C1 segment of cervical spinal cord (tissue), 14 donors: ENCODE measurements at places on chromosomes 1 and 21.

GRCh38 chr21:41241341-41241740 is 73.4 kb downstream of the BACE2 start:
- no peak for DNase-seq

- DNase-seq: no peak
Observed at GRCh38 chr1:44531785-44532566, 126.9 kb downstream of the RNF220 start.

DNA sequence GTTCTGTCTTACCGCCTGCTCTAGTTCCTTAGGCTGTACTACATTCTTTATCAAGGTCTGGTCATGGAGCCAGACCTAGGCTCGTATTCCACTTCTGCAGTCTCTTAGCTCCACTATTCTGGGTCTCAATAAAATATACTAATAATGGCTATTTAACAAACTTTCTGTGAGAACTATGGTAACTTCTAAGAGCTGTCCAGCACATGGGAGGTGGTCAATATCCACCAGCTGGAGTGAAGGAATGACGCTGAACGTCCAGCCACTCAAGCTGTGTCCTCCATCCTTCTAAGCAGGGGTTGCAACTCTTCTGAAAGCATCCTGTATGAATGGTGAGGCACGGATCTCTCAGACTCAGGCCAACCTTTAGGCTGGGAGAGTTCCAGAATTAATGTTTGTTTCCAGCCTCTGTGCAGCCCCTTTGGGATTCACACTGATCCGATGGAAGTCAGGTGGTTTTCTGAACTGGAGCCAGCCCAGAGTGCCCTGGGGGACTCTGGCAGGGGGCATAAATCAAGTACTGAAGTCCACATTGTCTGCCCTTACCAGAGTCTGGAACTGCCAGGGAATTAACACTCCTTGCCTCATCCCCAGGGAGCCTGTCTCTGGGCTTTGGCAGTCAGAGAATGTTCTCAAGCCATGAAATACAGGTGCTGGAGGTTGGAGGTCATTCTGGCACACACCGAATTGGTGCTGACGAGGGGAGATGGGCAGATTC is 57.4 kb downstream of the BRINP2 start:
- DNase-seq: no peak

GRCh38 chr1:54229281-54229891 is 29.4 kb downstream of the MRPL37 start:
- no peak for DNase-seq

- DNase-seq: no peak
Observed at GRCh38 chr1:41621791-41622190, 137.3 kb upstream of the EDN2 start.

DNA sequence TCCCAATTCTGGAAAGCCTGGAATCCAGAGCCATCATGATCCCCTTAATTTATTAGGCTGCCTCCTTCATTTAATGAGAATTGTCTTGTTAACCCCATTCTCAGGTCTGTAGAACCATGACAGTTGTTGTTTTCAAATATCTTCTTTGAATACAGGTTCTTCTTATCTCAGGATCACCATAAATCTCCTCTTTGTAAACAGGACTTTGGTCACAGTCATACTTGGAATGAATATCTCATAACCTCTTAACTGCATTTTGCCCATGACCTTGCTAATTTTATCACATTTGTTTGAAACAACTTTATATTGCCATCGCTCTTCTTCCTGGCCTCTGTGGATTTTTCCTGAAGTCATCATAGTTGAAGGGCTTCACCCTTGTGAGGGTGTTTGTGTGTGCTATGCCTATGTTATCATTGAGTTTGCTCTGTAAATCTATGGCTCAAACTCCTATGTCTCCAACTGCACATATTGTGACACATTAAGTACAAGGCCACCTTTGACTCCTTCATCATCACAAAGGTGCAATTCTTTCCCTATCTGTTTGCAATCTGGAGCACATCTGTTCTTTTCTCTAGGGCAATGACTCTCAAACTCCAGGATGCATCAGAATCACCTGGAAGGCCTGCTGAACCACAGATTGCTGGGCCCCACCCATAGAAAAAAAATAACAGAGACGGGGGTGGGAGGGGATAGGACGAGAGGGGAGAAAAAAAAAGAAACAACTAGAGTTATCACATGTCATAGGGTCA is 54.2 kb downstream of the FCRL5 start:
- DNase-seq: no peak

DNA sequence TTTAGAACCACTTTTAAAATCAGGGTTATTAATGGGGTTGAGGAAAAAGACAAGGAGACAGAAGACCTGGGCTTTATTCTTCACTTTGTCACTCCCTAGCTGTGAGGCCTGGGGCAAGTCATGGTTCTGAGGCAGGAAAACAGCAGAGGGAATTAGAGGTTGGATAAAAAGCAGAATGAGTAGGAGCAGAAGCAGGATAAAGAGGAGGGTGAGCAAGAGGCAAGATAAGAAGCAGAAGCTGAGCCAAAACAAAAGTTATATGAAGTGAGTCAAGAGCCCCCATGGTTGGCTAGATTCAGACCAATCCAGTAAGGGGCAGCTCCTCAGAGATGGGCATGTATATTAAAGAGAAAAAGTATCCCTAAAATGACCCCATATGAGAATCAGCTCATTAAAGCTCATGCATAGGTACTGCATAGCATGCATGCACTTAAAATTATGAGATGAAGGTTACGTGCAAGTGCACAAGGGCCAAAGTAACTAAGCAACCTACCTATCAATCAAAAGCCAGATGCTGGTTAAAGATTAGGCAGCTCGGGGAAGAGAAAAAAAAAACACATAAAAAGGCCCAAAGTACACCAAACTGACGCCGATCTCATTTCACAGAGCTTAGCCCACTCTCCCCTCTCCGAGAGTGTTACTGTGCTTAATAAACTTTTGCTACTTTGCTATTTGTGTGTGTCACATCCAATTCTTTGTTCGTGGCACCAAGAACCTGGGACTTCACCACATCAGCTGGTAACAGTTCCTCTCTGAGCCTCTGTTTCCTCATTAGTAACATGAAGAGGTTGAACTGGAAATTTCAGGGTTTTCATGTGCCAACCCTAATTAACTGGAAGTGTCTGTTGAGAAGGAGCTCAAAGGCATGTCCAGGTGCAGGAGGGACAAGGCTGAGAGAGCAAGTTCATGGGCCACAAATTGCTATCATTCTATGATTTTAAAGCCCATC is 2.2 kb downstream of the AVPR1B start:
- DNase-seq: no peak

DNA sequence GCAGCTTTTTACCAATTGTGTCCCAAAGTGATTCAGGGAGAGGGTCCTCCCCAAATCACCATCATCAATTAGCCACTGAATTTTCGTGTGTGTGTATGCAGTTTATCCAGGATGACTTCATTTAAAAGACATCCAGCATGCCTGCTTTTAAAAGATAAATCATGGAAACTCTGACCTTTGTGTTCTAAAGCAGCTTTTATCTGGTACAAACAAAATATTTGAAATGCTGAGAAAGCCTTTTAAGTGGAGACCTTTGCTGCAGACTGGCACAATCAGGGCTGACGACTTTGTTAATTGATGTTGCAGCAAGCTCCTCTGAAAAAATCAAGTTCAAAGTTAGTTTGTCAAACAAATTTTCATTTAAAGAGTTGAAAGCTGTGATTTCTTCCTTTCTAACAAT is 104.7 kb downstream of the PCP4 start:
- no peak for DNase-seq

GRCh38 chr1:173020138-173020750 is 30.5 kb downstream of the TNFSF18 start:
- DNase-seq: no peak

- no peak for DNase-seq
Observed at GRCh38 chr1:61174060-61174795, 91.9 kb downstream of the NFIA start.

DNA sequence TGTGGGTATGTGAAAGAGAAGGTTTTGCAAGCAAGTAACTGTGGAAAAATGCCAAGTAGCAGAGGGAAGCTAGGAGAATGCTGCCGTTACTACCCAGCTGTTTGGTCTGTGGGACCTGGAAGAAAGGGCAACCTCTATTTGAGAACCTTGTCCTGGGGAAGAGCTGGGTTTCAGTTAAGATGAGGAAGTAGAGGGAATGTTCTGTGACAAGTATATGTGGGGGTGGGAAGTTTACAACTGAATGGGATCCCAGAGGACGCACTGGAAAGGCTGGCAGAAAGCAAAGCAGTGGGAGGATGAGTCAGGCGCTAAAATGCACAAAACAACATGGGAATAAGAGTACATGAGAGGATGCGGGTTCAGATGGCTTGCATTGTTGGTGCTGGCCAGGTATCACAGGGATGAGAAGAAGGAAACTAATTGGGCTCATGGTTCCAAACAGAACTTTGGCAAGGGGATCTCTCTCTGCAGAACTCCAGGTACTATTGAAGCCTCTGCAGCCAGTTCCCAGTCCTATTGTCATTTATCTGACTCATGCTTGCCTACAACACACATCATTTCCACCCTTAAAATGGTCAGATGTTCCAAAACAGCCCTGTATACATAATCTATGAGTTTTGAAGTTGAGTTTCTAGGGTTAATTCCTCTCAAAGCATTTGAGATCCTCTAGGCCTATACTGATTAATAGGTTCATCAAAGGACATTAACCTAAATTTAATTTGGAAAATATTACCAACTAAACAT is 88.5 kb upstream of the VAV3 start:
- DNase-seq: no peak

- no peak for DNase-seq
Observed at GRCh38 chr21:34184232-34184631, 110.9 kb downstream of the MRPS6 start.

DNA sequence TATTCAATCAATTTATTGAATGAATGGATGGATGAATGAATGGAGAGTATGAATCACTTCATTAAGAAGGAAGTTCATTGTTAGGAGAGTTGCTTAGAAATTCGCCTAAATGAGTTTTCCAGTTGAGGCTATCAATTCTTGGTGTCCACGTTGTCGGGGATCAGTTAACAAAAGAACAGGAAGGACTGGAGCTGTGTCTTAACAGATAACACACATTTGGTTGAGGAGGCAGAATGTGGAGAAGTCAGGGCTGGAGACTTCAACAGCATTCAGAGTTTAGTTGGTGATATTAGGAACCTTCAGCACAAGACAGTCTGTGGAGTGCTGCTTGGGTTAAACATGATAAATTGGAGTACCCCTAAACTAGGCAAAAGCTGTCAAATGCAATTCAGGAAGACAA is 33.7 kb downstream of the ZBTB18 start:
- no peak for DNase-seq

GRCh38 chr21:23522751-23523150 is 2084.5 kb downstream of the MRPL39 start:
- no peak for DNase-seq

DNA sequence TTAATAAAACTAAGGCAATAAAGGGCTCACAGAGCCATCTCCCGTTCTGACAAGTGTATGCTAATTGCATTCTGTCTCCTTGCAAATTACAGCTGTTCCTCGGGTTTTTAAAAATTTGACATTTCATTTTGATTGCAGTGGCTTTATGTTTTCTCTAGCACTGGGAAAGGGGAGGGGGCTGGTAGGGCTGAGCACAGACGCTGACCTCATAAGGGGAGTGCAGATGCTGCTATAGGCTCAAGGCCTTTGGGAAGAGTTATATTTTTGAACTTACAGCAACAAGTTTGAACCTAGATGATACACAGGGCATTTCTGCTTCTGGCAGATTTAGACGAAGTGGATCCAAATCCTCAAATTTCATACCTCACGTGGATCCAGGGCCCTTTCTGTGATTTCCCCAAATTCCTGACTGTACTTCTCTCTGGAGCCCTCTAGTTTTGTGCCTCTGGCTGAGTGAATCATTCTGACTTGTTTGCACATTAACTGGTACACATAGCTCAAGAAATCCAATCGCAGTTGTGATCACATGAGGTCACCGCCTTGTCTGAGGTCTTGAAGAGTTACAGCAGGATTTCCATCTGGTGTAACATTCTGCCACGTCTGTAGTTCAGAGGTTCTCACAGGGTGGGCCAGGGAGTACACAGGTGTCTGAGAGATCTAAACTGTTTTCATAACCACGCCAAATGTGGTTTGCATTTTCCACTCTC is 230.3 kb downstream of the C1orf94 start:
- no peak for DNase-seq

DNA sequence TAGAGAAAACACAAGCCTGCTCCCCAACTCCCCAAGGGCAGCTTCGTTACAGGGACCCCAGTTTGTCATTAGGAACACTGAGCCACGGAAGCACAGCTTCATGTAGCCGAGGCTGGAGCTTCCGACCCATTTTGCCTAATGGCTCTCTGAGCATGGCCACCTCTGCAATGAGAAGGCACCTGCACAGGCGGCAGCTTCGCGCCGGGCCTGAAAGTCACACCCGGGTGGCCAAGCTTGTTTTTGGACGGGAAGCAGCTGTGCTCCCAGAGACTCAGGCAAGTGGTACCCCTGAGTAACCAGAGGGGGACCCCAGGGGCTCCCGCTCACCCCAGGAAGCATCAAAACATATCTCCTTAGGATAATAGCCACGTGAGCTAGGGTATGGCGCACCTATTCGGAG is 80.9 kb downstream of the SLC66A1 start:
- no peak for DNase-seq

DNA sequence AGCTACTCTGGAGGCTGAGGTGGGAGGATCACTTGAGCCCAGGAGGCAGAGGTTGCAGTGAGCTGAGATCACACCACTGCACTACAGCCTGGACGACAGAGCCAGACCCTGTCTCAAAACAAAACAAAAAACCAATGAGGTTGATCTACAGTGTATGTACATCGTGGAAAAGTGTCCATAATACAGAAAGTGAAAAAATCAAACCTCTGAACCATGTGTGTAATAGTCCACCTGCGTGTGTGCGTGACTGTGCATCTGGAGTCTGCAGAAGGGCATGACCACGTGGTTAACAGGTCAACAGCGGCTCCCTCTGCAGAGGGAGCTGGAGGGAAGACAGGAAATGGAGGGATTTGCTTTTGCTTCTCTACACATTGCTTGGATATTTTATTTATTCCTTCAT is 32.4 kb upstream of the ENO1 start:
- DNase-seq: no peak

DNA sequence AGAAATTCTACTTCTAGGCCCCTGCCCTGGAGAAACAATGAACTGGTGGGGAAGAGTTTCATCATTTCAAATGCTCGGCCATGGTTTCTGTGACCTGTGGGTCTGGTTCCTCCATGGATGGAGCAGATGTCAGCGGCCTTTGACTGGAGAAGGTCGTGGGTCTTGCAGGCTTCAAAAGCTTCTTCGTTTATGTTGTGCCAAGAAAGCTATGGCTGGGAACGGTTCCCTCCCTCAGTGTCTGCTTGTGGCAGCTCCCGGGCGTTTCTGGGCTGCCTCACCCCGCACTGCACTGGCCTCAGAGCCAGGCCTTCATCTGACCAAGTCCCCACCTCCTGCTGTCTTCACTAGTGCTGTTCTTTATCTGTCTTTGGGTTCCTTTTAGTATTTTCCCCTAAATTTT is 46.4 kb upstream of the POFUT2 start:
- no peak for DNase-seq

DNA sequence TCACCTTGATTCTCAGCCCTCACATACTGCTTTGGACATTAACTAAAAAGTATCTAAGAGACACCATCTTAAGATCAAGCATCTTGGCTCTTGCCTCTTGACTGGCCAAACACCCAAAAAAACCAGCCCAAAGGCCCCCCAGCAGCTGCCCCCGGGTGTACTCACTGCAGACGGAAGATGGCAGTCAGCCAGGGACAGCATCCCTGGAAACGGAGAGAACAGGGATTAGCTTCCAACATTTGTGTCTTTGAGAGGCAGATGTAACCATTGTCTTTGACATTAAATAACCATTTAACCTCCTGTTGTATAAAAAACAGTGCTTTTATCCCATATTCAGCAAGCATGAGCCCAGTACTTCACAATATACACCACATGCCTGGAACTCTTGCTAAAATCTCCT is 11.3 kb downstream of the TMEM63A start:
- DNase-seq: no peak
